Stimulated activated CD8-positive, alpha-beta memory T cell treated with anti-CD3 and anti-CD28 coated beads, Interleukin-2, amount 100 ng/mL, for 1 hour (primary cell): ENCODE measurements at places on chromosomes 3 and 15.

GRCh38 chr15:69402816-69403215, 11.3 kb upstream of the KIF23 start:
- no peak for DNase-seq

GRCh38 chr3:123712077-123712860, 127.4 kb upstream of the HACD2 start:
- no peak for DNase-seq

DNA sequence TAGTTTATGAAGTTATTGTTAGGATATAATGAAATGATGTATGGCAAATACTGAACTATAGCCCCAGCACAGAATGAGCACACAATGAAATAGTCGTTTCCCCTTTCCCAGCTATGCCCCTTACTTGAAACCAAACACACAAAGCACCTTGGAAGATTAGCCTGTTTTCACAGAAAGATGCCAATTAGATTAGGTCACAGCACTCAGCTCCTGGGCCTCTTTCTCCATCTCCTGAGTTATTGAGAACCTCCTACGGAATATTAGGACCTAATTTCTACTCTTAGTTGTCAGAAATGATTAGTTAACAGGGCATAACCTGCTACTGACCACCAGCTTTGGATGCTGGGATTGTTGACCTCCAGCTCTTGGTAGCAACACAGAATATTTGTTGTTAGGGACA, 269.4 kb upstream of the ROPN1 start:
- no peak for DNase-seq

GRCh38 chr15:49860101-49860500, 239.3 kb downstream of the DTWD1 start:
- DNase-seq: no peak

DNA sequence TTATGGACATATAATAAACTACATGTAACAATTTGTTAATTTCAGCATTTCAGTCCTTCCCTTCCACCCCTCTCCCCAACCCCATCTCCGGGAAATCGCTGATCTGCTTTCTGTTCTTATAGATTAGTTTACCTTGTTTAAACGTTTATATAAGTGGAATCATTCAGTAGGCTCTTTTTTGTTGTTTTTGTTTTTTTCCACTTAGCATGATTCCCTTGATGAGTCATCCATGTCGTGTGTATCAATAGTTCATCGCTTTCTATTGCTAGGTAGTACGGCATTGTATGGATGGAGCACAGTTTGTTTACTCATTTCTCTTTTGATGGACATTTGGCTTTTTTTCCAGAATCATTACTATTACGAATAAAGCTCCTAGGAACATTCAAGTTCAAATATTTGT, 23.5 kb upstream of the AMOTL2 start:
- DNase-seq: no peak

DNA sequence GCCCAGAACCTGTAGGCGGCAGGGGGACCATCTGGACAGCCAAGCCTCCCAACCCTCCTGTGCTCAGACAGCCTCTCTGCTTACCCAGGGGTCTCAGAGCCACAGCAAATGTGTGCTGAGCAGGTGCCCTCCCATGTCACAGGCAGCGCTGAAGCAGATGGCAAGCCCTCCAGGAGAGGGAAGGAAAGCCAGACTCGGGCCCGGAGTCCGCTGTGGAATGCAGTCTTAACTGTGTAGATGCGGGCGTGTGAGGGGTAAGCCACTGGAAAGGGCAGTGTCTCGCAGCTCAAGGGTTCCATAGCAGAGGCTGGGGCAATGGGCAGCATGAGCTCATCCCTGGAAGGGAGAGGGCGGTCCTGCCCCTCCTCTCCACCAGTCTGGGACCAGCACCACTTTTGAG, 45.6 kb downstream of the UMPS start:
- no peak for DNase-seq

GRCh38 chr3:69209413-69209812, 87.0 kb upstream of the LMOD3 start:
- DNase-seq: no peak

DNA sequence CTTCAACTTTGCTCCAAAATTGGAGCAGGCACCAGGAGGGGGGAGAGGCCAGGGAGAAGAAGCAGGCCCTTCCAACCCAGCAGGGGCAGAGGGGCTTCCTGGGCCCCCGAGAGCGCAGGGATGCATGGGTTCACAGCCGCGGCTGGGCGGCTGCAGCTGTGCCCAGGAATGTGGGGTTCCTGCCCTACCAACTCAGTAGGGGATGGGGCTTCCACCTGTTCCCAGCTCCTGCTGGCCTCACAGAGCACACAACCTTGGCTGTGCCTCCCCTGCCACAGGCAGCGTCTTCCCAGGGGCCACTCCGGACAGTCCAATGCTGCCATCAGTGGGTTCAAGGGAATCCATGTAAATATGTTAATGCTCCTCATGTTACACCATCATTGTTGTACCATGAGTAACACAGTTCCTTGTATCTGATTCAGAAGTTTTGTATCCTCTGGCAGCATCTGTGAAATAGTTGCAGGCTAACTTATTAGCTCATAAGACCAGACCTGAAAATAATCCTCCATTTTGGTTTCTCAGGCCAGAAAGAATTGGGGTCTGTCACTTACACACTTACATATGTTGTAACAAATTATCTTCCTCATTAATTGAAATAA, 12.1 kb upstream of the SIAH2 start:
- no peak for DNase-seq

DNA sequence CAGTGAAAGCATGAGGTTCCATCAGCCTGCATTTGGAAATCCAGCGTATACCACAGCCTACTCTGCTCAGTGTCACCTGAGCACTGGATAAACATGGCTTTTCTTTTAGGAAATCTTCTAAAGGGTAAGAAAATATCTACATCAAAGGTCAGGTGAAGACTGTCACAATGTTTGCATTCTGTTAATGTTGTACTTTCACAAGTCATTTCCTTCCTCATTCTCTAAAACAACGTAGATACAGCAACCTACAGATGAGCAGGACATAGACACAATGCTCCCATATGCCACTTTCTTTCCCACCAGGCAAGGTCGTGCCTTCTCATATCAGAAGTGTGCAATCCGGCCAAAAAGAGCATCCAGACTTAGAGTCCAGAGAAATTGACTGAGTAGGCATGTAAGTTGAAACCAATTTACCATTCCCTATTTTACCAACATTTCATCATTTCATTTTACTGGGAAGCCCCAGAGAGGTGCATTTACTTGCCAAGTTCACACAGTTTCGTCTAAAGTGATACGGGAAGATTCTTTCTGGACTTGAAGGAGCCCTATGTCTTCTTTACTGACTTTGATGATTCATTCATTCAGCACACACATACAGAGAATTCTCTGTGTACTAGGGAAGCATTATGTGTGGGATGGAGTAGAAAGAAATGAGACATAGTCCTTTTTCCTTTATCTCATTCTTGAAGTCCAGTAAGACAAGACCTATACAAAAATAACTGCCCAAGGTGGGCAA, 30.6 kb upstream of the LPP start:
- DNase-seq: no peak

DNA sequence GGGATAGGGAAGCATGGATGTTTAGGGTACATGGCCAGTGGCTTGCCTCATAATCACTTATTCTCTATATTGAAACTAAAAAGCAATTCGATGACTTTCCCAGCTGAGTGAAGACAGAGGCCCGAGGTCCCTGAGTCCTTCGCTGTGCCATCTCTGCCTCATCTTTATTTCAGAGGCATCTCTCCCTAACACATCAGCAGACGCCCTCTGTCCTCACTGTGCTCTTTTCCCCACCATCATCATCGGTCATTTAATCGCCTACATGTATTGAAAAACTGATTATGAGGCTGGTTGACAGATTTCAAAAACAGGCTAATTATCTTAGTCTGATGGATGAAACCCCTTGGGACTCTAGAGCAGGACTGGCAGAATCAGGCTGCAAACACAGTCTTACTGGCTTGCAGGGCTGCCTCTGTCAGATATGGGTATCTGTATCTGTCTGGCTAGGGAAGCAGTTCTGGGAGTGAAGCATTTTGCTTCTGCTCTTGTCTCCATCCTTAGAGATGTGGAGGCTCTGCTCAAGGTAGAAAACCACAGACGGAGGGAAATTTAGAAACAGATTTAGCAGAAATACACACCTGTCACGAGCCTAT, 291.0 kb upstream of the CHRM5 start:
- DNase-seq: no peak

DNA sequence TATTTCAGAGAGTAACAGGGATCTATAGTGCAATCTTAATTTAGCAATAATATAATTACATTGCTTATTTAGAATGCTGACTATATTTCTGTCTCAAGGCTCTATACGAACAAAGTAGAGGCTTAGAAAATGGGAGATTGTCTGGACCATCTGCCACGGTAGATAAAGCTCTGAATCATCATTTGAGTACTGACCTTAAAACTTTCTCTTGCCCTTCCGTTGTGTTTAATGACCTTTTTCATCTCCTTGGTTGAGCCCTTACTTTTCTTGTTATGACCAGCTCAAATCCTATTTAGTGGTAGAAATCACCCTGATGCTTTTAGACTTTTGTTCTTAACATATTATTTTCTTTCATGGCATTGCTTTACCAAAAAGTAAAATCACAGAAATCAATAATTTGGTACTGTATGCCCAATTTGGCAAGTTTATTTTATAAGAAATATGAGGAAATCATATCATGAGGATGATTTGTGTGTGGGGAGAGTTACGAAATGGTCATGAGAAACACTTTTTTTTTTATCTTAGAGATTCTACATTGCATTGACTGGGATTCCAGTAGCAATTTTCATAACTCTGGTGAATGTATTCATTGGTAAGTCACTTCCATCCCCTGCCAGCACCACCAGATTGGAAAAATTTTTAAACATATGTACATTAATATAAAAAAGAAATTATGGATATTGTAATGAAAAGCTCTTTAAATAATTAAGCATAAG, 11.0 kb downstream of the NDUFB5 start:
- DNase-seq: no peak

DNA sequence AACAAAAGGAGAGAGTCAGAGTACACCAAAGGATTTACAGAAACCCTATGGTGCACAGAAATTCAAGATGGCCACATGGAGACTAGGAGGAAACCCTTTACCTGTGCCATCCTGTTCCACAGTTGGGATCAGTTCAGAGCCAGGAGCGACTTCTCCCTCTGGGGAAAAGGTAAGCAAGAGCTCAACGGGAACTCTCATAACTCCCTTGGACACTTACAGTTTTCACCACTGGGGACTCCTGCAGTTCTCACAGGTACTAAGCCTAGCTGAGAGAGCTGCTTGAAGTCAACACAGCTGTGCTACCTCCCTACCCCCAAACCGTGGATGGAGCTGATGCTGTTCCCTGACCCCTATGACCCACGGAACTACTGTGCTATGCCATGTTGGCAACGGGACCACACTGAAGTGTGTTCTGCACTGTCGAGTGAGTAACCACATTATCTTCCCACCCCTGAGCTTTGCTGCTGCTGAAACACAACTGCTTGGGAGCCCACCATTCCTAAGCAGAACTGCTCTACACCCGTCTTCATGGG, 606.8 kb downstream of the GBE1 start:
- DNase-seq: no peak

DNA sequence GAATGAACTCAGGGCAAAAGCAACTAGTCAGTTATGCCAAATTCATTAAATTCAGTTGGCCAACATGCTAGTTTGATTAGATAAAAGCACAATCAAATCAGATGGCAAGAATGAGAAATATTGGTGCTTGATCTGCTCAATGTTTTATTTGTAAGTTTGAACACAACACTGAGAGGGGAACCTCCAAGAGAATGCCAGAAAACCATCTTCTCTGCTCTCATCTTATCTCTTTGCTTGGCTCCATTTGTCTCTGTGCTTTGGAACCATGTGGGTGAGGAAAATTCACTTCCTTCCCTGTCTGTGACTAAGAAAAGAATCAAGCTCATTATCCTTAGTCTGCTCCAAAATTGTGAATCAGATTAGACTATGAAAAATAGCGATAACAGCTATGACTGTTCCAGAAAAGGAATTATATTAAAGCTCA, 43.6 kb upstream of the DCBLD2 start:
- no peak for DNase-seq

DNA sequence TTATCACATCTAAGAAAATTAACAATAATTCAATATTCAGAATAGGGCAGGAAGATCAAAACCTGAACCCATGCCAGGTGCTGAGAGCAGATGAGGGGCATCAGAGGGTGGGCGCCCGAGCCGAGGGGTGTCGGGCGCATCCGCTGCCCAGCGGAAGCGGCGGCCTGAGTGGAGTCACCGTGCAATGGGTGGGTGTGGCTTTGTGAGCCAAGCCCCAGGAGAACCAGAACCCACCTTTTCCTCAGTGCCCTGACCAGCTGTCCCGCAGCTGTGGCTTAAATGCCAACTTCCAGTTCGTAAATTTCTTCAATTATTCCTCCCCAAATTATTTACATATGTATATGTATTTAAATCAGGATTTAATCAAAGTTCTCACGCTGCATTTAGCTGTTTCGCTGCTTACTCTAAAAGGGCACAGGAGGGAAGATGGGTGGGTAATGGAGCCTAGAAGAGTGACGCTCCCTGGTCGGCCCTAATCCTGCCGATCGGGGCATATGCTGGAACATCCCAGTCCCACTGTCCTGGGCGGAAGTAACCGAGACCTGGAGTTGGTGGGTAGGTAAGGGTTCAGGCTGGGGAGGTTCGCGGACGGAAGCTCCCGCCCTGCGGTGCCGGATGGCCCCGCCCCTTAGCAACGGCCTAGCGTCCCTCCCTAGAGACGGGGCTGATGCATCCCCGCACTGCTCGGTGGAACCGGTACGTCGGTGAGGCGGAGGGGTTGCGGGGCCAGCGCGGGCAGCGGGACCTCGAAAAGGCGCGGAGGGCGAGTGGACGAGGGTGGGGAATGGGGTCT, 1.3 kb downstream of the DNAH1 start:
- DNase-seq: peak; percentile 56

- no peak for DNase-seq
Measured at GRCh38 chr3:165446555-165446954, 250.4 kb upstream of the SLITRK3 start.

DNA sequence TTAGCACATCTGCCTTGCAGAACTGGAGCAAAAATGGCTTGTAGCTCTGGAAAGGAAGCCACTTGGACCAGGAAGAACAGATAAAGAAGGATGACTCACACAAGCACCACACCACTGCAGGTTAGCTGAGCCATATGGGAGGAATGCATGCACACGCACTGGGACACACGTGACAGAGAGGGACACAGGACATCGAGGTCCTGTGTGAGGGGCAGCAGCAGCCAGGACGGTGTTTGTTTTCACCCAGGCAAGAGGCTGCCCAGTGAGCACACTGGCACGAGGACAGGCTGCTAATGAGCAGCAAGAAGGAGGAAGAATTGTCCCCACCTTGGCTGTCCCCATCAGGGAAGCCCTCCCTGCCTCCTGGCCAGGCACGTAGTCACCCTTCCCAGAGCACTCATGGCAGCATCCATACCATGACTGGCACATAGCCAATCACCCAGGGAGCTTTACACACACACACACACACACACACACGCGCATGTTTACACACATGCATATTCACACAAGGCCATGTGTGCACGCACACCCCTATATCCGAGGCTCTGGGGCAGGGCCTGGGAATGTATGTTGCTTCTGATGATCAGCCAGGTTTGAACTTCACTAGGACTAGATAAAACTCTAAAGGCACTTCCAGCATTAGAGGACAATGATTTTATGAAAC, 24.0 kb upstream of the SPTBN5 start:
- no peak for DNase-seq

GRCh38 chr15:77255385-77255784, 164.5 kb downstream of the PEAK1 start:
- DNase-seq: no peak

- no peak for DNase-seq
Measured at GRCh38 chr3:25665315-25666280, 891 bp upstream of the TOP2B start.
